ENCODE measurements at places on chromosomes 7 and 10.

GRCh38 chr10:123800821-123801220 is 90.8 kb downstream of the CPXM2 start:
- DNase-seq: no peak

- no peak for DNase-seq
Measured at GRCh38 chr7:70044064-70044463, 445.8 kb downstream of the AUTS2 start.

DNA sequence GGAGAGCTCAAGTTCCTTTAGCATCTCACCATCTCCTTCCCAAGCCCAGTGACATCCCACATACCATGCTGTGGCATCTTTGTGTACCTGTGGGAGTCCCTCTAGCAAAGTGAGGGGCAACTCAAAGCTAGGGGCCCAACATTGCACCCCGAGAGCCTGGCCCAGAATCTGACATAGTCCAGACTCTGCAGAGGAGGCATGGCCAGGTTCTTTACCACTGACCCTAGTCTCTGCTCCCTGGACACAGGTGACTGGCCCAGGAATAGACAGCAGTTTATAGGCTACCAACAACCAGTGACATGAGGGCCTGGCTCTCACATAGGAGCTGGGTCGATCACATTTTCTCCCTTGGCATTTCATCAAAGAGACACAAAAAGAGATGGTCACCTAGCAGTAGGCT is 444.0 kb upstream of the ZMIZ1 start:
- DNase-seq: no peak

- DNase-seq: peak; percentile 24
Measured at GRCh38 chr7:106041140-106041717, 70.9 kb downstream of the SYPL1 start.

DNA sequence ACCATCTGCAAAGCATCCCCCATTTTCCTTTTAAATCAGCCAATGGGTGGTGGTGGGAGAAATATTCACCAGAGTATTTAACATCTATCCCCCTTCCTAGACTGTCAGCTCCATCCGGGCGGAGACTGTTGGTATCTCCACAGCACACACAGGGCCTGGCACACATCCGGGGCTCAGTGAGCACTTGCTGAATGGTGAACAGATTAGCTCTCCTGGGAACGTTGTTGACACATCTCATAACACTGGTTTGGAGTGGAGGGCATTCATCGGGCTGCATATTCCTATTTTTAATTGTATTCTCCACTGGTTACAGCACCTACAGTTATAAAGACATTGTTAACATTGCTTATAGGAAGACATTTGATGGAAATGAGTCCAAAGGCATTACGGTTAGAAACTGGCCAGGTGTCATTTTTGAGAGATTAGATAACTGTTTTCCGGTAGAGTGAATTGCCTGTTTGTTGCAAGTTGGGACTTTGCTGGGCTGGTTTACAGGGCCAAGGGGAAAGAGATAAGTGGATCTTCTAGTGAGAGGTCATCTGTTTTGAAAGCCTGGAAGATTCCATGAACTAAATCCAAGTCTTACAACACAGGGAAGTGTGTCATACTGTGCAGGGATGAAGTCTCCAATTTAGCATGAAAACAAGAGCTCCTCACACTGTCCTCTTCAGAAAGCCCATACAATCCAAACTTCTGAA is 101.8 kb downstream of the EGFR start:
- DNase-seq: no peak

GRCh38 chr7:74042746-74043522 is 15.0 kb downstream of the ELN start:
- no peak for DNase-seq

GRCh38 chr7:99597762-99598501 is at the start of gene TMEM225B:
TMEM225B (plus strand) TSS chr7:99598267; CDS start chr7:99604389, 6,122 bp downstream.
- DNase-seq: no peak

DNA sequence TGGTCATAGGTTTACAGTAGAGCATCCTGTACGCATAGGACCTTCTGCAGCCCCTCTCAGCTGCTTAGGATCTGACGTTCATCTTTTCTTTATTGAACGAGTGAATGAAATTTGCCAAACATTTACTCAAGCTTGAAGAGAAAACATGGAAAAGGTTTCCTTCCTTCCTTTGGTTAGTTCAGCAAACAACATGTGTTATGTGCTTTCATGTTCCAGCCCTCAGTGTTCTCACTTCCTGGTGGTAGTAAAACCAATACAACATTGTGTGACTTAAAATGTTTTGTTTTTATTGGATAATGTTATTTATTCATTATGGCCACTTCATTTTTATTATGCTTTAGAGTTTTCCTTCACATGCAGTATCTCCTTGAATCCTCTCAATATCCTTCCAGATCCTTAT is 1.4 kb upstream of the CDCA7L start:
- DNase-seq: no peak

- DNase-seq: peak; percentile 15
Measured at GRCh38 chr10:132541601-132542011, 4.0 kb downstream of the INPP5A start.

DNA sequence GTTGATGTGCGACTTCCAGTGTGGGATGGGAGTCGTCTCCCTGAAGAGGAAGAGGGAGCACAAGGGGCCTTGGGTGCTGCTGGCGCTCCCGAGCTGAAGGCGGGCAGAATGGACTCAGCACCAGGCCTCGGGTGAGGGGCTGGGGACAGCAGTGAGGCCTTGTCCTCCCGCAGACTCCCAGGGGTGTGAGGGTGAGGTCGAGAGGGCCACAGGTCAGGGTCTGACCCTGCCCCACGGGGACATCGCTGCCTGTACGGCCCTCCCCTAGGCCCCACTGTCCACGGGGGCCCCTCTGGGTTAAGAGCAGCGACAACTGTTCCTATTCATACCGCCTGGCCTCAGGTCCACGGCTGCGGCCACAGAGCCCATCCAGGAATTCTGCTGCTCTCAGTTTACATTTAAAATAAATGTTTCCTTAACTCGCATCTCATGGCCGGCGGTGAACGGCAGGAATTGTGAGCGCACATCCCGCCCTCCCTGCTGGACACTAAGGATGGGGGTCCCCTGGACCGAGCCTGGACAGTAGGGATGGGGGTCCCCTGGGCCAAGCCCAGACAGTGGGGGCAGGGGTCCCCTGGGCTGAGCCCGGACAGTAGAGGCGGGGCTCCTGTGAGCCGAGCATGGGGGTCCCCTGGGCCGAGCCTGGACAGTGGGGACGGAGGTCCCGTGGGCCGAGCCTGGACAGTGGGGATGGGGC is 61.7 kb downstream of the PDGFA start:
- DNase-seq: no peak

- DNase-seq: no peak
Measured at GRCh38 chr7:120475994-120476393, 203.0 kb downstream of the KCND2 start.

DNA sequence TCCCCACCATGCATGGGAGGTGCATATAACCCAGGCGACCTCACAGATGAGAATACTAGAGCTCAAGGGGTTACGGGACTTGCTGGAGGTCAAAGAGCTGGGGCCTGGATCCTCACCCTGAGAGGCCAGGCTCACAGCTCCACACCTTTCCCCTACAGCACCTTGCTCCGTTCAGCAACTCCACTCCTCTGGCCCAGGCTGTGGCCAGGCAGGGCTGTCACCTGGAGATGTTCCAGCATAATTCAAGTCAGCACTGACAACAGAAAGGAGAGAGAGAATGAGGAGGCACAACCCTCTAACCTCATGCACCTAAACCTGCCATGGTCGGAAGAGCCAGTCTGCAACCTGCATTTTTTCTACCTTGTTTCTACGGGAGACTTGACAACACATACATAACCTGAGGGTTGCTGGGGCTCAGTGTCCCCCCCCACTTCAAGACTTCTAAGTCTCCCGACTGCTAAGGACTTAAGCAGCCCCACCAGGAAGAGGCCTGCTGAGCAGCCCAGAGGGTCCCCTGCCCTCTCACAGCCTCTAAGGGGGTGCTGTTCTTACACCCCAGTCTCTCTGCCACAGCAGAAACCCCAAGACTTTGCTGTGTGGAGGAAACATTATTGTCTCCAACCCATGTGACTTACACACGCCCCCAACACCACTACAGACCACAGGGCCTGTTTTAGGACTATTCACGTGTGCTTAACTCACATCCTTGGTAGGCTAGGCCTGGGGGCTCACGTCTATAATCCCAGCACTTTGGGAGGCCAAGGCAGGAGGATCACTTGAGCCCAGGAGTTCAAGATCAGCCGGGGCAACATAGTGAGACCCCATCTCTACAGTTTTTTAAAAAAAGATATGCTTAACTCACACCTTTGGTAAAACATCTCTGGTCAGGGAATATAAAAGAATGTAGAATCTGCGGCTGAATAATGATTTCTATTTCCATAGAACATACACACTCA is 175.6 kb downstream of the FAM107B start:
- DNase-seq: no peak

- DNase-seq: no peak
Measured at GRCh38 chr10:47286591-47287315, 13.2 kb upstream of the GDF10 start.

DNA sequence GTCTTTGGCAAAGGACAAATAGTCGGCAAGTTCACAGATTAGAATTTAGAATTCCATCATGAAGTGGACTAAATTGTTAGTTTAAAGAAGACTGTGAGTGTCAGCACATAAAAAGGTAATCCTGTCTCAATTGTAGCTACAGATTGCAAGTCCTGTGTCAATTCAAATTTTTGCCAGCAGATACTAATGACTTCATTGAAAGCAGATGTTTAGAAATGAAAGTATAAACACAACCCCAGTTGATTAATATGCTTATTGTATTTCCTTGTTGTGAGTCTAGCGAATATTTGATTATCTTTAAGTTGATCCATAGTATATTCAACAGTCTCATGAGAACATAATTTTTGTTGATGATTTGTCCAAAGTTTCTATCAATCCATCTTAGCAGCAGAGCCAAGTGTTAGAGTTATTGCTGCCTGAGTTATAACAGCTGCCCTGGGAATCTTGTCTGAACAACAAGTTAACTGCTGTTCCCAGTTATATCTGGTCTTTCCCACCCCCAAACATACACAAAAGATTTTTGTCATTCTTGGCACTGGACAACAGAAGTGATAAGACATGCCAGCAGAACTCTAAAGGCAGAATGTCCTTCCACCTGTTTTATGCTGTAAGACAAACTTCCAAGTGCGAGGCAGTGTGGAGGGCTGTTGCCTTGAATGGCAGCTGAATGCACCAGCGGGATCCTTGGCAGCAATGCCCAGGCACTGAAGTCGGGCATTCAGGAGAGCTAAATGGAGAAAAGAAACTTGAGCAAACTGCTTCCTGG is 21.3 kb upstream of the HERPUD2 start:
- DNase-seq: no peak

GRCh38 chr7:158710651-158711102 is 6.1 kb upstream of the NCAPG2 start:
- DNase-seq: no peak

DNA sequence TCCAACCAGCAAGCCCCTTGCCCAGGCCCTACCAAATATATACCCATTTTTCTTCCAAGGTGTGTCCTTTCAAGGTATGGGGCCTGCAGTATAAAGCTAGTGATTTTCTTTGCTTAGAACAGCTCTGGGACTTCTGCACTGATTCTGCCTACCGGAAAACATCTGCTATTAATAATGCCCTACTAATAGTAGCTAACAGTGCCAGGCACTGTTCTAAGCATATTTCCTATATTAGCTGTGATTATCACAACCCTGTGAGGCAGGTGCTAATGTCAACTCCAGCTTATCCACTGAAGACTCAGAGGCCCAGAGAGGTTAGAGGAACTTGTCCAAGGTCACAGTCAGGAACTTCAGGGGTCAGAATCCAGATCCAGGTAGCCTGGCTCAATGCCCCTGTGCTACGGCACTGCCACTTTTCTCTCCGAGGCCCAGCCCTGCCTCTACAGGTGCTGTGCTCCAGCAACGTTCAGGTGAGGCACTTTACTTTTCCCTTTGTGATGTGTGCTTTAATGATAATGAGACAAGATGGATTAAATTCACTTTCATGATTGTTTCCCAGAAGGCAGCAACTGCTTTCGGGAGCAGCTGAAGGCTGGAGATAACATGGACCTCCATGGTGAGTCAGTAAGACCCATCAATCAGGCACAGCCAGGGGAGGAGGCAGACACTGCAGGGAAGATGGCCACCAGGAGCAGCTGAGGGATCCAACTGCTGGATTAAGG is 26.7 kb downstream of the TAS2R41 start:
- DNase-seq: no peak

- DNase-seq: no peak
Measured at GRCh38 chr10:78947226-78947625, 121.5 kb upstream of the ZMIZ1 start.

DNA sequence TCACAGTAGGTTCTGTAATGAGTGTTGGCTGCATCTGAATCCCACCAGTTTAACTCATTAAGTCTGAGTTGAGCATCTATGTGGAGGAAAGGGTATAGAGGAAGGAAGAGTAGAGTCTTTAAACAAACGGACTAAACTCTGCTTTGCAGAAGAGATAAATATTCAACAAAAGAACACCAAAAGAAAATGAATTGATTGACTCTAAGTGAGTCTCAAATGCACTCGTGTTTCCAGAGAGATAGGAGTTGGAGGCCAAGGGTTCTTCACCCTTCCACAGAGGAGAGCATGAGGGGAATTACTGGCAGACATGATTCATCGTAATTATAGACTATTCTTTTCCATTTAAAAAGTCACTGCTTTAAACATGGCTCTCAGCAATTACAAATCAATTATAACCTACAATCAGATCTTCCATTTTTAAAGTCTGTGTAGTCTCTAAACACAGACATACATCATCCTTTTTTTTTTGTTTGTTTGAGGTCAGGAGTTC is 56.3 kb downstream of the PLPP4 start:
- no peak for DNase-seq

GRCh38 chr10:86770412-86770960 is 14.1 kb downstream of the BMPR1A start:
- DNase-seq: no peak

- DNase-seq: no peak
Measured at GRCh38 chr10:93280699-93281366, 201.3 kb downstream of the MYOF start.

DNA sequence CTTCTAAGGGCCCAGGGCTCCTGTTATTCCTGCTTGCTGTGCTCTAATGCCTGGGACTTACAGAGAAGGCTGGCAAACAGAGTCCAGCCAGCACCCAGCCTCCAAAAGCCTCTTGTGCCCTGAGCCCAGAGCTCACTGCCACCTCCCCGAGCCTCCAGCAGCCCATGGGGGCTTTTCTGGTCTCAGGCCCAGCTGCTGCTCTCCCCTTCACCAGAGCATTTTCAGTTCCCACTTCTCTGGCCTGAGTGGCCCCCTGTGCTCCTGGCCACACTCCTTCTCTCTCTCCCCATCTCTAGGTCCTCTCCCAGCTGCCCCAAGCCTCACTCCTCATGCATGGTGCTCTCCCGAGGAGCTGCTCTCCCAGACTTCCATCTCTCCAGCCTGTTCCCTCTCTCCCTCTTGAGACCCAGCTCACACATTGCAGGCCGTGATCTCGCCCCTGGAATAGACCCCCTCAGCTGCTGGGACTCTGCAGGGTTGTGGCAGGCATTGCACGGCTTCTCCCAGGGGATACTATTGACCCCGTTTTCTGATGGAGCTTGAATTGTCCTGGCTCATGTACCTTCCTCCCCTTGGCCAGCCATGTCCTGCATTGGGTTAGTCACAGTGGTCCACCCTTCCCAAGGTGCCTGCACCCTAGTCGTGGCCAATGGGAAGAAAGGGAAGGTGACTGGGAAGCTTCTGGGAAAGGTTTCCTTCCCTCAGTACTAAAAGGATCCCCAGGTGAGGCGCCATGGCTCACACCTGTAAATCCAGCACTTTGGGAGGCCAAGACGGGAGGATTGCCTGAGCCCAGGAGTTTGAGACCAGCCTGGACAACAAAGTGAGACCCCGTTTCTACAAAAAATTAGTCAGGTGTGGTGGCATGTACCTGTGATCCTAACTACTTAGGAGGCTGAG is 9.0 kb upstream of the RASSF4 start:
- DNase-seq: no peak

Measured in activated CD8-positive, alpha-beta memory T cell treated with anti-CD3 and anti-CD28 coated beads, Interleukin-2, amount 50 U/mL, for 4 hours (primary cell).